AG10803 (cell line): ENCODE measurements at places on chromosomes 12 and 14.

DNA sequence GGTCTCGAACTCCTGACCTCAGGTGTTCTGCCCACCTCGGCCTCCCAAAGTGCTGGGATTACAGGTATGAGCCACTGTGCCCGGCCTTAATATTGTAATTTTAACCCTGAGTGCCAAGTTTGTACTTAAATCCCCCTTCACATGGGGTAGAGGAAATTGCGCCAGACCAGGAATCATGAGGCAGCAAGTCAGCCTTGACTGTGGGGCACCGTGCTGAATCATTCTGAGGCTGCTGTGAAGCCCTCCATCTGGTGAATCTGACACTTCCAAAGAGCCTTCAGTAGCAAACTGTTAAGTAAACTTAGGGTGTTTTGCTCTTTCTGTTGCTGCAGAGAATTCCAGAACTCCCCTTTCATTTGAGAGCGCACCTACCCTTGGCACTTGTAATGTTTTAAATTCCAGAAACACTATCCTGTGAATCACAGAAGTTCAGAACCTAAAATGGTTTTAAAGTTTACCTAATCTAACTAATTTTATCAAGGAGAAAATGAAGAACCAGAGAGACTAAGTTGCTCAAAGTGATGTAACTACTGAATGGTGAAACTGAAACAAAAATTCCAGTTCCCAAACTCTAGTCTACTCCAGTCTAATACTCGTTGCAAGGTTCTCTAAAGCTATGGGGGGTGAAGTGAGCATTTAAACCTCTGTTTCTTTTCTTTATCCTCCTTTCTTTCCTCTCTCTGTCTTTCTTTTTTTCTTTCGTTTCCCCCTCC is 7.5 kb downstream of the HEBP1 start:
- peak; percentile 93 for DNase-seq

DNA sequence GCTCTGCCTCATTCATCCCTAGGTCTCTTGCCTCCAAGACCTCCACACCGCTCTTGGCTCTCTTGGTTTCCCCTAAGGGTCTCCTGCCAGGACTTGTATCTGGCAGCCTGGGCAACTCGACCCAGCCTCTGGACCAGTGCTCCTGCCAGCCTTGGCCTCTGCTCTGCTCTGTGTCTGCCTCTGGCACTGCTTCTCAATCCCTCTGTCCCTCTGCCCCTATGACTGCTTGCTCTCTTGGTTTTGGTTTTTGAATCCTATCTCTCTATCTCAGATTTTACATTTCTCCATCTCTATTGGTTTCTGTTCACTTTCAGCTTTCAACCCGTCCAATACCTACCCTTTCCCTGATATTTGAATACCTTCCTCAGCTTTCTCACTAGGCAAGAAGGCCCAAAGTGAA is 6.3 kb downstream of the ITGA5 start:
- DNase-seq = no peak

GRCh38 chr12:111578276-111578970 is 20.7 kb downstream of the ATXN2 start:
- peak; percentile 72 for DNase-seq

DNA sequence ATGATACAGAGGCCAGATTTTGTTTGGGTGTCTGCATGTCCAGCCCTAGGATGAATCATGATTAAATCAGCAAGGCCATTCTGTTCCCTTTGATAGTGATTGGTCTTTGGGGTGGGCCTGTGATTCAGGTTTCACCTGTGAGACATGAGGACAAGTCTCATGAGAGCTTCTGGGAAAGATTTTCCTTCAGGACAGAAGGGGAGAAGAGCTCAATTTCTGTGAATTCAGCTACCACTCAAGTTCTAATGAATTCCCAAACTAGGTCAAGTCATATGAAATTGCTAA is 73.4 kb downstream of the ZNF664 start:
- DNase-seq = no peak
